Hepatocyte (in vitro differentiated cells): ENCODE measurements at places on chromosomes 5 and 9. TPM values are rescaled to one million over a fixed set of nuclear protein-coding genes. Genes with fewer than 3 reads are reported as not detected.

DNA sequence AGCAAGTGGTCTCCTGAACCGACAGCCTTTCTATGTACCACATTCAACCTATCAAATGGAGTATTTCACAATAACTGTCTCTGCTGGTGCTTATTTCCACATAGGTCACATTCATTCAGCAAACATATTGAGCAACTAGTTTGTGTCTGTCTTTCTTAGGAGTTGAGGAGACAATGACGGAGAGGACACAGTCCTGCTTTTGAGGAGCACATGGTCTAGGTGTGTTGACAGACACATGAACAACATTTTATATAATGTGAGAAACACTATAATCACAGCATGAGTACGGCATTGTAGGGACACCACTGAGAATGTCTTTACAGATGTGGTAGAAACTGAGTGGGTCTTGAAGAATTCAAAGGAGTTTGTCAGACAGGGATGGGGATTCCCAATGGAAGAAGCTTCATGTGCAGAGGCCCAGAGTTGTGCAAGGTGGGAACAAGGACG, 28.5 kb downstream of the NFIL3 start:
- DNase-seq = peak; percentile 15
- H3K36me3 ChIP-seq = no peaks in the 10 kb centered on the region
- no peak overlapping the region for H3K27ac ChIP-seq
- H3K4me1 ChIP-seq = no peaks in the 10 kb centered on the region
- H3K4me3 ChIP-seq = no peak overlapping the region
- H3K27me3 ChIP-seq = no peaks in the 10 kb centered on the region

DNA sequence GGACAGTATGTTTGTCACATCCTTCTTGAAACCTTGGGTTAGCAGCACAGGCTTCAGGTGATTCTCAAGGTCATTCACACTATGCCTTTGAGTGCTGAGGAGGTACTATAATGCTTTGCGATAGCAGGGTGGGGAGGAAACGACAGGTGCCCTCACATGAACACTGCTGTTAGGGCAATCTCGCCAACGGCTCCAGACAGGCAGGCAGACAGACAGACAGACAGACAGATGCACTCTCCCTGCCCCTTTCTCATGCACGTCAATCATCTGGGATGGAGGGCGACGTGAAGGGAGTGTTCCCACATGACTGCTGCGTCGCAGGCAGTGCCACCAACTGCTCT, 82.9 kb downstream of the RAPGEF1 start:
- no peaks in the 10 kb centered on the region for H3K27me3 ChIP-seq
- peak overlapping the region; percentile 10 for H3K27ac ChIP-seq
- H3K36me3 ChIP-seq = no peaks in the 10 kb centered on the region
- DNase-seq = no peak
- H3K4me1 ChIP-seq = peaks cover 42% of the 10 kb centered on the region

The KCNN2 gene
- total RNA-seq = 3.2 and 3.9 TPM in 2 replicates

The INSYN2B gene
- 1.5 and 1.7 TPM in 2 replicates for total RNA-seq

DNA sequence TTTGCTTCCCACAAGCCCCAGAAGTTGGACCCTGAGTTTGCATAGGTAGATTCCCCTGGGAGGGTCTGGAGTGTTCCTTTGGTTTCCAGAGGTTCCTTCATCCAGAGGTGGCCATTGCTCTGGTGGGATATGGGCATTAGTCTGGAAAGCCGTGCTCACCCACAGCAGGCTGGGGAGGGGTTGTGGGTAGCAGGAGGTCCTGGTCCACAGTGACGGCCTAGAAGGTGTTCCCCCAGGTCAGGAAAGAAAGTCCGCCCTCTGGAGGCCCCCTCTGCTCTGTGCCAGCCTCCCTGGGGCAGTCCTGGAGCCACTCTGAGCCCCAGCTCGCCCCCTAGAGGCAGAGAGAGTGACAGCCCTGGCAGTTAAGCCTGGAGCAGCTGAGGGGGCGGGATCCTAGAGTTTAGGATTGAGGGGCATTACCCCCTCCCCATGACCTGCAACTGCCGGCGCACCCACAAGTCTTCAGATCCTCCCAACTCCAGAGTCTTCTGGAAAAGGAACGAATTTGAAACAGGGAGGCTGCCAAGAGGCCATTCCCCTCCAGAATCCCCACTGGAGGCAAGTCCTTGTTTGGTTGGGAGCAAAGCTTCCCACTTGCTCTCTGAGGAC, 36.8 kb downstream of the NDST1 start:
- peak; percentile 83 for DNase-seq
- peak overlapping the region; percentile 87 for H3K27ac ChIP-seq
- no peaks in the 10 kb centered on the region for H3K27me3 ChIP-seq
- peaks cover 29% of the 10 kb centered on the region for H3K4me1 ChIP-seq
